Ureter (tissue), 1 donor: ENCODE measurements at places on chromosomes 4 and X. TPM values are rescaled to one million over a fixed set of nuclear protein-coding genes. Genes with fewer than 3 reads are reported as not detected.
A peak's percentile ranks its signal among the peaks of the same experiment; 100 is the strongest.

The UCP1 gene
- not detected for total RNA-seq

GRCh38 chrX:140360284-140360683, 144.6 kb downstream of the SOX3 start:
- DNase-seq: no peak

DNA sequence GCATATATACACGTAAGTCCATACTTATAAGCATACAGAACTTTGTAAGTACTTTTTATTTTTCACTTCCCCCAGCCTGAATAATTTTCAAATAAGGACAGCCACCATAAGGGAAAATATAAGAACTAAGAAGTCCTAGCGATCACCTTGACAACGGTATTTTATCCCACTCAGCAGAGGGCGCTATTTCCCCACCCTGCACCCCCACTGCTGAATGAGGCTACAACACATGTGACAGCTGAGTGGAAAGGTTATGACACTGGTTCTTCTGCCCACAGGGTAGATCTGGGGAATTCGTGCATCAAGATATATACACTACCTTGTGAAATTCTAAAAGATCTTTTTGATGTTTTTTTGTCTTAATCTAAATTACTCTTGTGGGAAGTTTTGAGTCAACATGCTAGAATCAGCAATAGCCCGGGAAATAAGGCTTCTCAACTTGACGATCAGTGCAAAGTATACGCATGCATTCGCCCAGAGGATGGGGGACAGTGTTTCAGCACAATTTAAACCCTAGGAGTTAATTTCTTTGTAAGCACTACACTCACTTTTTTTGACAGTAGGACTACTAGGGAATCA, 151.5 kb downstream of the CORIN start:
- no peak for DNase-seq

DNA sequence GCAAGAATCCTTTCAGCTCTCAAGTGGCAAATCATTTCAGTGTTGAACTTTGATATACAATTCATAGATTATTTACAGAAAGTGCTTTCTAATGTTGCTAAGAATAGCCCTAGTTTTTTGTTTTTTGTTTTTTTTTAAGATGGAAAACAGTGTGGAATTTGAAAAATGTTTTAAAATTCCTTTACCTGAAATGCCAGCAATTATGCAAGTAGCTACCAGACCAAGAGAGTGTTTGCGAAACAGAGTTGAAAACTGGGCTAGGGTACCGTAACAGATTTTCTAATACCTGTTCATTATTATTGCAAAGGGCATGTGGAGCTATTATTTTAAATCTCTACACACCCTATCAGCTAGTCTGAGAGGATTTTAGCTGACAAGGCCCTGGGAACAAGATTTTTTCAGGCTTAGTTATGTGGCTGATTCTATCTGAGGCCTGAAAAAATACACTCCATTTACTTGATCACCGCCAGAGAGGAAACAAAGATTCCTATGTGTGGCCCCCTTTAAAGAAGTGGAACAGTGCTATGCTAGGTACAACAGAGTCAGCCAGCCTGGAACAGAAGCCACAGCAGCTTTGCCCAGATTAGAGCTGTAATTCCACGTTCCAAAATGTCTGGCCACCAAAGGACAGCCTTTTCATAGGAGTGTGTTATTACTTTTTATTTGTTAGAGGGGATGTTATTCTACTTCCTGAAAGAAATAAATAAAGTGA, 46.9 kb upstream of the SLC39A8 start:
- no peak for DNase-seq

The FHL1 gene
- 248 TPM for total RNA-seq

GRCh38 chr4:7387925-7388324, 46.8 kb downstream of the PSAPL1 start:
- peak; percentile 34 for DNase-seq

GRCh38 chrX:139058831-139059495, 347.4 kb upstream of the FGF13 start:
- DNase-seq: no peak

DNA sequence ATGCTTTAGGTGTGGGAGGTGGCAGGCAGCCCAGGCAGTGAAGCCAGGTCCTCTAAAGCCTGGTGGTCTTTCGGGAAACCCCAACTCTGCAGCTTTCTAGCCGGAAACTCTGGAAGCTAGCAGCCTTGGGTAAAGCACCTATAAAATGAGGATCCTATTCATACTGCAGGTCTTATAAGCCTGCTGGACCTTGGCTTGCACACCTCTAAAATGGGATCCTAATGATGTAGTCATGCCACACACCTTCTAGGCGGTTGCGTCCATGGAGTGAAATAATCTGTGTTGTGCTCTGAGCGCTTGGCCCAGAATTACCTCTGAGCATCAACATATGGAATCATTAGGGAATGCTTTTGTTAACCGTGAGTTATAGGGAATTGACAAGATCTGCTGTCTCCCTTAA, 36.0 kb upstream of the STS start:
- DNase-seq: no peak

DNA sequence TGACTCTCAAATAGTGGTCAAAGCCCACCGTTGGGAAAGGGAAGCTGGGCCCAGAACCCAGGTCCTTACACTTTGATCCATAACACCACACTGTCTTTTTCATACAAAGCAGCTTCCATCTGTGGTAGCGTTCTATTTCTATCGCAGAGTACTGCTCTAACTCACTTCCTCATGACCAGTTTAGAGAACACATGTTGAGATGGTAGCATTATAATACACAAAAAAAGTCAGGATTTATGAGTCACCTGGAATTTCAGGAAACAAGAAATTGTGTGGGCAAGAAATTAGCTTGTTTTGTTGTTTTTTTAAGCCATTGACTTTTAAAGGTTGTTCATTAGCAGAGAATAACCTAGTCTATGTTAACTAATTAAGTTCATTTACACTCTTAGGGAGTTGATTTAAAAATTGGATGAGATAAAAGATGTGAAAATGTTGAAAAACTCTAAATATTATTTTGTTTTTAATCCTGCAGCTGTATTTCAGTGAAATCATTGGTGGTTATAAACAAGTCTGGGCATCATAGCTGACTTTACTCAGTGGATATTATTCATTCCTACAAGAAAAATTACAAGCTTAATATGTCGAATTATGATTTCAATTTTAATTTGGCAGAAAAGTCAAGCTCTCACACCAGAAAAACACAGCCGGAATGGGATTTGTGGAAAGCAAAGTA, 1011.1 kb upstream of the HS3ST1 start:
- no peak for DNase-seq

DNA sequence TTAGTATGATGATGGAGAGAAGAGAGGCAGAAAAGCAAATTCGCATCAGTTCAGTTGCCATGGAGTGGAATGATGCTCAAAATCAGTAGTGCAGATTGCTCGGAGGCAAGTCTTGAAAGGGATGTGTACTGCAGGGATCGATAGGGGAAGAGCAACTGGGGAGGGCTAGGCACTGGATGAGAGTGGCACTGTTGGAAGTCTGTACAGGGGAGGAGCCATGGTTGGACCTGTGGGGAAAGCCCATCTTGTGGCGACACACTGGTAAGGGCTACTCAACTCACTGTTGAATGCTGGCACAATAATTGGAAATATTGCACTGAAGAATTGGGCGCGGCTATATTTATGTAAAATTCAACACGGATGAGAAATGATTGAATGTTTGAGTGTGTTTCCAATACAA, 1.2 kb downstream of the RAB9B start:
- DNase-seq: no peak

DNA sequence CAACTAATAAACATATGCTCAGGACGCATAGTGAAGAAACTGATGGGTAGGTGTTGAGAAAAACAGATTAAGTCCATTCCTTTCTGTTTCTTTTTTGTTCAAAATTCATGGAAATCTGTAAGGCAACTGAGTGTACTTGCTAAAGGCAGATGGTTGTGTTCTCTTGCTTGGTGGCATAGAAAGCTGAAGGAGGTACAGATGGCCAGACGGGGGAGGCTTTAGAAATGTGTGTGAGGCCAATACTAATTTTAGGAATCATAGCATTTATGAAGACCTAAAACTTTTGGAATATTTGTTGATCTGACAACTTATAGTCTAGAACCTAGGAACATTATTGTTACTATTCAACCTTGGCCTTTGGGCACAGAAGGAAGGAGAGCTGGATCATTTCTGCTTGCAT, 56.8 kb upstream of the EMCN start:
- no peak for DNase-seq

- no peak for DNase-seq
Observed at GRCh38 chr4:6647582-6648230, 7.2 kb downstream of the MRFAP1 start.

The ADAMTS3 gene
- 0.94 TPM for total RNA-seq

The CENPI gene
- 2.3 TPM for total RNA-seq

The GABRQ gene
- total RNA-seq: 0.26 TPM

DNA sequence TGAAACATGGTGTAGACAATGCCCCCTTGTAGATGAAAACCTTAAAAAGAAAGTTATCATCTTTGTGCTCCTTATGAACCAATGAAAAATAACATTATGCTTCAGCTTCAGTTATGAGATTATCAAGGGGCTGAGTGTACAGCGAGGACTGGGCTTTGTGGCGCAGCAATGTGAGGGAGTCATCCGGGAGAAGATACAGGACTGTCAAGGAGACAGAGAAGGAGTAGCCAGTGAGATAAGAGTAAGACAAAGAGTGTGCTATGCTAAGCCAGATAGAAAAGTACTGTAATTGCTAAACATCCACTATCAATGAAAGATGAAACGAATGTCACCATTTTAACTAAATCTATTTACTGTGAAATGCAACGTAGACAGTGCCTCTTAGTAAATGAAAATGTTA, 3.6 kb upstream of the KLHL15 start:
- no peak for DNase-seq

GRCh38 chr4:155854582-155855226, 11.4 kb downstream of the ASIC5 start:
- DNase-seq: no peak

GRCh38 chrX:115330498-115331168, 41.1 kb downstream of the LUZP4 start:
- DNase-seq: peak; percentile 51

The TMEM150C gene
- total RNA-seq: 4.8 TPM

- DNase-seq: peak; percentile 54
Observed at GRCh38 chr4:101279377-101279871, 67.9 kb downstream of the PPP3CA start.

- no peak for DNase-seq
Observed at GRCh38 chr4:10704430-10704810, 19.9 kb upstream of the CLNK start.

- DNase-seq: no peak
Observed at GRCh38 chrX:134570899-134571298, 87.4 kb downstream of the PLAC1 start.

The CYBB gene
- 13.7 TPM for total RNA-seq

The MAGEC1 gene
- not detected for total RNA-seq

The PARM1 gene
- total RNA-seq: 134 TPM

The SLC9B1 gene
- total RNA-seq: 1.8 TPM

DNA sequence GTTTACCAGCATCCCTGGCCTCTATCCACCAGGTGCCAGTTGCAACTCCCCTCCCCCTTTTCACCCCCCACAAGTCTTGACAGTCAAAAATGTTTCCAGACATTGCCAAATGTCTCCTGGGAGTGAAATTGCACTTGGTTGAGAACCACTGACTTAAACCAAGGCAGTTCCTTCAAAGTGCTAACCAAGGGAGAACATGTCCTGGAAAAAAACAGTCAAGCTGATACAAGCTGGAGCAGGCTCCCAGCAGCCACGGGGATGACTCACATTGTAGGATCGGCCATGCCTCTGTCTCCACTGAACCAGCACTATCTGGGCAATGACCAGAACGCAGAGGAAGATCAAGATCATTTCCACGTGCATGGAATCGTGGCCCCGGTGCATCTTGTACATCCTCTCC, 11.4 kb downstream of the RNF175 start:
- DNase-seq: peak; percentile 78

GRCh38 chrX:41600291-41600690, 88.5 kb upstream of the GPR34 start:
- no peak for DNase-seq

DNA sequence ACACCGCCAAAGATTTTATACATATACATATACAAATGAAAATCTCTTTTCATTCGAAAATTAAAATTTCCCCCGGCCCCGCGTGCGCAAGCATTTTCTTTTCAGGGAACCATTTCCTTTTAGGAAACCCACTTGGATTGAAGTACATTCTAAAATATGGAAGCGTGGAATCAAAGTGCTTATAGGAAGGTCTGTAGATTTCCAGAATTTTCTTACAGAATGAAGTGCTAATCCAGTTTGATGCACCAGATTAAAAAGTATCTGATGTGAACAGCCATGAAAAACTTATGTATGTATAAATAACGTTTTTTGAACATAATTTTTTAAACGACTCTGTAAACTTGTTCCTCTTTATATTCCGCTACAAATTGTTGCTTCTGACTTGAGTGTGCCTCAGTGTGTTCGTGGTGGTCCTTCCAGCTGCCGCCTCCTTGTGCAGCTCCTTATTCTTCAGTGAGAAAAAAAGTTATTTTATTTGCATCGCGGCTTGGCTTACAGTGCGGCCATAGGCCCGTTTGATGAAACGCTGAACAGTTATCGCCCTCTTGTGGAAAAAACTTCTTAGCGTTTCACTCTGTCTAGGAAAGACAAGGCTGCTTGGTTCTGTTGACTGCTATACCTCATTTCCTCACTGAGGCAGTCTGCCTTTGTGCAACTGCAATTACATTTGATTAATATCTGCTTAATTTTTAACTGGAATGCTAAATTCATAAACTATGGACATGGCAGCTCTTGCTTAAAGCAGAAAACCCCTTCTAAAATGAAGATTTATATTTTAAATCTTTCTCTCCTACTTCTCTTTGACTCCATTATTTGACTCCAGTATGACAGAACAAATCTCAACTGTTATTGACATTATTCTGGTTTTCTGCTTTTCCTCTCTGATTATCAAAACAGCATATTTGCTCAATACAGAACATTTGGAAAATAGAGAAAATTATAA, 4.7 kb upstream of the NKX6-1 start:
- no peak for DNase-seq

DNA sequence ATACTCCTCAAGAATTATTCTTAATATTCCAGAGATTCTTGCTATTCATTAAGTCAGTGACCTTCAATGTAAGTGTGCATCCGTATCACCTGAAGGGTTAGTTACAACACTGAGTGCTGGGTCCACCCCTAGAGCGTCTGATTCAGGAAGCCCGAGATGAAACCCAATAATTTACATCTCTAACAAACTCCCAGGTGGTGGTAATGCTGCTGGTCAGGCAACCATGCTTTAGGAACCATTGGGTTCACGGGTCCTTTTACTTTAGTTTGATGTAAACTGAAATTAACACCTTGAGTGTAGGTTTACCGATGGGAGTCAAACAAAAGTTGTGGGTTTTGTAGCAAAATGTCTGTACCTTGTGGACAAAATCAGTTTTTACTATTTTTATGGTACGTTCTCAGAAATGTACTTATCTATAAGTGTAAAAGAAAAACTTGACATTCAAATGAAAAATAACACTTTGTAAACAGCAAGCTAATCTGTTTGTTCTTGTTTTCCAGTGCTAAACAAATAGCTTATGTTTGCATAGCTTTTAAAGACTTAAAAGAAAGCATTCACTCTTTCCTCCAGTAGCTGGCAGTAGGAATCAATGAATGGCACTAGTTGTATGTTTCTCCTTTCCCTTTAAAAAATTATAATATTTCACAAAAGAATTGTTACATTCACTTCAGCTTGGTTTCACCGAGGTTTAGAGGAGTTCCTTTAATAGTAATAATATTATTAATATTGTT, 32.7 kb downstream of the ACE2 start:
- no peak for DNase-seq

- DNase-seq: no peak
Observed at GRCh38 chrX:40912166-40912565, 173.1 kb upstream of the USP9X start.

The HTR2C gene
- 0.75 TPM for total RNA-seq
